ENCODE measurements at places on chromosomes 16 and 17.

DNA sequence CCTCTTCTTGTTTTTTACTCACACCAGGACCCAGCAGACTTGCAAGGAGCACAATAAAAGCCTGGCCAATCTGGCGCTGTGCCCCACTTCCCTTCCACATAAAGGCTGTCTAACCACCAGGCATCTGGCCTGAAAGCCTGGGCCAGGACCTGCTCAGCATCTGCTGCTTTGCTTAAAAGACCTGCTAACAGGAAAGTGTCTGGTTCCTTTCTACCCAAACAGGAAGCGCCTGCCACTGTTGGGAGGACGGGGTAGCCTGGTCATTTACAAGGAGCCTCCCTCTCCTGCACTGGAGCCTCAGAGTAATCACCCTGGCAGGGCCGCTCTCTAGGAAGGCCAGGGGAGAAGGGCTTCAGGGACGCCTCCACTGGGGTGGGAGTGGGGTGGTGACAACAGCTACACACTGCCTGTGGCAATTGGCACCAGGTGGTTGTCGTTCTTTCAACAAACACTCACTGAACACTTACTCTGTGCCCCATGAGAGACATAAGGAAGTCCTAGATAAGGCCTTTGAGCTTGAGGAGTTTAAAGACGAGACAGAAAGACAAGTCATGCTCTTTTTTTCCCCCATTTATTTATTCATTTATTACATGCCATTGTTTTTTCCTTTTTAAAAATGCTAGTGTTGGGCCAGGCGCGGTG, 6.3 kb upstream of the MMP28 start:
- DNase-seq, result no peak

GRCh38 chr17:33936764-33937163, 318.3 kb upstream of the CCL2 start:
- no peak for DNase-seq

- no peak for DNase-seq
These were observed 737.5 kb downstream of the KCNJ2 start for GRCh38 chr17:70906808-70907207.

- no peak for DNase-seq
These were observed 70.3 kb downstream of the SDR42E1 start for GRCh38 chr16:81940781-81941560.

GRCh38 chr17:71084219-71084618, 914.9 kb downstream of the KCNJ2 start:
- DNase-seq, result no peak
